ENCODE measurements at places on chromosomes 1 and 21.
A peak's percentile ranks its signal among the peaks of the same experiment; 100 is the strongest.

GRCh38 chr1:244450597-244451538, 841 bp downstream of the ADSS2 start:
- peak; percentile 50 for DNase-seq

- no peak for DNase-seq
Measured at GRCh38 chr1:44643721-44644334, 30.5 kb downstream of the TMEM53 start.

GRCh38 chr1:226736908-226737818, 1.9 kb downstream of the ITPKB start:
- DNase-seq: no peak

GRCh38 chr1:204868340-204868700, 2.3 kb upstream of the NFASC start:
- no peak for DNase-seq

GRCh38 chr1:245322673-245323072, 167.9 kb downstream of the KIF26B start:
- DNase-seq: no peak

GRCh38 chr1:178086294-178086693, 7.6 kb upstream of the RASAL2 start:
- DNase-seq: no peak

DNA sequence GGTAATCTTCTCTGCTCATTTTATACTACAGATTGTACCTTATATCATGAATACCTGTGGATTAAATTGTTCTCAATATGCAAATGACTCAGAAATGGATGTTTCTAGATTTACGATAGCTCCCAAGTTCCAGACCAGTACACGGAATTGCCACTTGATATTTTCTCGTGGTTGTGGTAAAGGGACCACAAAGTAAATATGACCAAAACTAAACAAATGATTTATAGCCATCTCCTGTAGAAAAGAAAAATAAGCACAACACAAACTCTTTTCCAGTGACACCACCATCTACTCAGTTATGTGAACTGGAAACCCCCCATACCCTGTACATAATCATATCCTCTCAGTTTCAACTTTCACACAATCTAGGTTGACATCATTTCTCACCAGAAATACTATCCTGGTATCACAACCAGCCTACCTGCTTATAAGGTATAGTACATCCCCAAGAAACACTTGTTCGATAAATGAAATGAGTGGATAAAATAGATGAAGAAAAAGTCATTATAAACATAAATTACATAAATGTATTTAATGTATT, 172.3 kb downstream of the ADGRL4 start:
- DNase-seq: no peak

DNA sequence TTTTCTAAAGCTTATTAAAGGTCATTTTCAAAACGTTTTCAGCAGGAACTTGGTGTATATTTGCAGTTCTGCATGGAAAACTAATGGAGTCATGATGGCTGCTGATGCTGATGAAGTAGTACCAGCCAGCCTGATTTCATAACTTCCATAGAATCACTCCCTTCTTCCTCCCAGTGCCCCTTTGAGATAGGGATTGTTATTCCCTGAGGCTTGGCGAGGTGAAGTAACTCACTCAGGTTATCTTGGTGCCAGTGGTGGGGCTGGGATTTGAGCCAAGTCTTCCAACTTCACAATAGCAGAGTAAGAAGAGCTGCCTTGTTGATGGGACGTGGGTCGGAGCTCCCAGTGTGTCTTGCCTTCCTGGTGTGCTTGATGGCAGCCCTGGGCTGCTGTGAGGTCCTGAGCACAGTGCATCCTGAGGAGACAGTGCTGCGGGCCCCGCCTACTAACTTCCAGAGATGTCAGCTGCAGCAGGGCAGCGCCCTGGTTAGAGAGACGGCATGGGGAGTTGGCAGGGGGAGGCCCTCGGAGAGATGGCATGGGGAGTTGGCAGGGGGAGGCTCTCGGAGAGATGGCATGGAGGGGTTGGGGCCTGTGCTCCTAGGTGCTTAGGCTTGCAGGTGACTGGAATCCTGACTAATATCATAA, 92.6 kb downstream of the PCBP3 start:
- DNase-seq: no peak

GRCh38 chr1:213276236-213276635, 225.2 kb downstream of the RPS6KC1 start:
- DNase-seq: no peak

DNA sequence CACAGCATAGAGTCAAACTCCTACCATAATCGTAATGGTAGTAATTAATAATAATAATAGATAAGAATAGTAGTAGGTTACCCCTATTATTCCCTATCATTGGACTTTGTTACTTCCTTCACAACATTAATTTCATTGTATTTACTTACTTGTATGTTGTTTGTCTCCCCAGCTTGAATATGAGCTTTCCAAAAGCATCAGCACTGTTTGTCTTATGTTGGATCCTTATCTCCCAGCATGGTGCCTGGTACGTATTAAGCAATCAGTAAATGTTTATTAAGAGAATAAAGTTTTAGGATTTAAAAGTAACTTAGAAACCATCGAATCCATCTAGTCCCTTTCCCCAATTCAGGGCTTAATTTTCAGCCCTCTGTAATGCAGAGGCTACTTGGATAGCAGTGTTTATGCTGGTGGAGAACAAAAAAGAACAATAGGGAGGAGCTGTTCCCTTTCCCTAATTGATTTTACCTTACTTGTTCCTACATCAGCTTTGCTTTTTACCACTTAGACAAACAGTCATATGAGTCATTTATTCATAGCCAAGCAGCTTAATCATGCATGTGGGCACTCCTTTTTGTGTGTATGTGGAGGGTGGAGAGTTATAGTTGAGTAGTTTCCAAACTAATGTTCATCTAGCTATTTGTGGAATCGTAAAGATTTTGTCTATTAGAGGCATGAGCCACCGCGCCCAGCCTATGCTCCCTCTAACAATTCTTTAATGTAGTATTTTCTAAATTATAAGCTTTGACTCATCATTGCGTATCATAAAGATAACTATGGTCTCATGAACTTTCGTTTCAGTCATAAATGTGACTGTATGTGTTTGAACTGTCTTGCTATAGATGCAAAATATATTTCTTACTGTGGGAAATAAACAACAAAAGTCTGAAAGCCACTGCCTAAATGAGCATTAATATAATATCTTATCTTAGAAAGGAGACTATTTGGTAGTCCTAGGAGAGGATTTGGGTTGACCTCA, 20.9 kb upstream of the DR1 start:
- peak; percentile 45 for DNase-seq

- no peak for DNase-seq
Measured at GRCh38 chr1:28127617-28128257, 39.3 kb upstream of the EYA3 start.

DNA sequence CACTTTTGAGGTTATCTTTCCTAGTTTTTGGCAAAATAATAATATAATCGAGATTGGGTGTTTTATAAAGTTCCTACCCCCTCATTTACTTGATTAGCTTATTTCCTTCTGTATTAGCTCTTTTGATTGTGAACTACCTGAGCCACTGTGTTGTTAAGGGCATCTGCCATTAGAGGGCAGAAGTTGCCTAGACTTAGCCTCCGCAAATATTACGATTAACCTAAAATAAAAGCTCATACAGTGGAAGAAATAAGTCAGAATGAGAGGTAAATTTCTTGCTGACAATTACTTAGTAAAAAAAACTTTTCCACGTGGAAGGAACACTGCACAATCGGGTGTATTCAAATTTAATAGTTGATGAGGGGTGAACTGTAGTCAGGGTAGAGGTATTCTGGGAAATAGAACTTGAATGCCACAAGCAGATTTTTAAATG, 2.3 kb downstream of the H3-3A start:
- DNase-seq: no peak

DNA sequence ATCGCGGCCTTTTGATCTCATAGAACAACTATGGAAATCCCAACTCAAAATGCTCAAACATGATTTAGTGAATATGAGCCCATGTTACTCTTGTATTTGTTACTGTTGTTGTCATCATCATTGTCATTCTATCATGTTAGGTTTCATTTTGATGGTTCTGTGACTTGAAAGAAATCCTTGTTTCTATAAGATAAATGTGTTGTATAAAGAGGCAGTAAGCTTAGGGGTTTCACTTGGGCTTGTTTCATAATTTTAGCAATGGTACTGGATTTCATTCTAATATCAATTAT, 15.3 kb upstream of the GBP5 start:
- DNase-seq: no peak

DNA sequence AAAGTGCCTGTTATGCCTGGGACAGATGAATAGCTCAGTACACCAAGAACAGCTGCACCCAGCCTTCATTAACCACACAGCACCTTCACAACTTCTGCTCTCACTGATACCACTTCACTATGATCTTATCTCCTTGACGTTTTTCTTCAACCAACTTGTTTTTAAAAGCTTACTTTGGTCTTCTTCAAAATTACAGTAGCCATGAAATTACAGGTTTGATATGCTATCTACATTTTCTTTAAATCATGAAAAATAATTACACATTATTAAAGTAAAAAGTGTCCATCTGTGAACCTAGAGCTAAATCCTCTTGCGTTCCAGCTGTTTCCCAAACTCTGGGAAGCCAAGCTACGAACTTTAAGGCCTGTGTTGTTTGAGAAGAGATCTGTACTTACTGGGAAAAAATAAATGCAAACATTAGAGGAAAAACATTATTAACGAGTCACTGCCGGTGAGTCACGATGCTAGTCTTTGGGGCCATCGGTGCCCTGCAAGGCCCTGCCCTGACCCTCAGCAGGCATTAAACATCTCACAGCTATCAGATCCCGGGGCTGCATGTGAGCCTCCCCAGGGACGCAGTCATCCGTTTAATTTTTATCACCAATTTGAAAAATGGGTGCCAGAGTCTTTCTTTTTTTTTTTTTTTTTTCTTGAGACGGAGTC, 56.3 kb upstream of the GPR153 start:
- no peak for DNase-seq

DNA sequence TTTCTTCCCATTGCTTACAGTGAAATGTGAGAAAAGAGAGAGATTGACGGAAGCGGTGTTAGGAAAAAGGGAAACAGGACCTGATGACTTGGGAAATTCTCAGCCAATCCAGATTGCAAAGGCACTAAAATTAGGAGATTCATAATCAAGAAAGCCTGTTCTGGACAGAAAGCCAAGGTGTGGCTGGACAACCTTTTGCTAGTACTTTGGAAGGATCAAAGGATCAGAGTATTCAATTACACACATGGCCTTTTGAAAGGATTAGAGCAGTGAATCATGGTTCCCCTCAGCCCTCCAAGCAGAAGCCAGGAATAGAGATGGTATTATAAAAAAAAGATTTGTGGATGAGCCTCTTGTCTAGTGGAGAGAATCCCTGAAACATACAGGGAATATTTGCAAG, 669.8 kb upstream of the ADAMTS5 start:
- no peak for DNase-seq

DNA sequence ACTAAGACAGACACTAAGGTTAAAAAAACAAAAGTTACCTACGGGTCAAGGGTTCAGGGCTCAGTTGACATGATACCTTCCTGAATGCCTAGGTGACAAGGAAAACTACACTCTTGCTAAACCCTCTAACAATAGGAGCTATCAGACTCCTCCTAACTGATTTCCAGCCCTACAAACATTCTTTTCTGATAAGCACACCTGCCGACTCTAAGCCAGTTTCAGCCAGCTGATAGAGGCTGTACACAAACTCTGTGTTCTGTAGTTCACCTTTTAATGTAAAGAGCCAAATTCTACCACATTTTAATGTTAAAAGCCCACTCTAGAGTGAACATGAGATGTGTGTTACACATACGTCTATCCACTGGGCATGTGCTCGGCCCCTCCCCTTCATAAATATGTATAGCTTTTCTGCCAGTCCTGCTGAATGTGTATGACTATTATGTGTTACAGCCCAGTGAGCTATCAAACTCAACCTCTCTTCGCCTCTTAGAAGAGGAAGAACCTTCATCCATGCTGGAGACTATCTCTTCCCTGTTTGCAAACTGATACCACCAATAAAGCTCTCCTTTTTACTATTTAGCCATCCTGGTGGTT, 40.0 kb upstream of the FAM163A start:
- no peak for DNase-seq

- DNase-seq: peak; percentile 73
Measured at GRCh38 chr21:16084776-16085364, 355.1 kb downstream of the USP25 start.

GRCh38 chr1:236602171-236602570, 2.1 kb downstream of the HEATR1 start:
- no peak for DNase-seq

DNA sequence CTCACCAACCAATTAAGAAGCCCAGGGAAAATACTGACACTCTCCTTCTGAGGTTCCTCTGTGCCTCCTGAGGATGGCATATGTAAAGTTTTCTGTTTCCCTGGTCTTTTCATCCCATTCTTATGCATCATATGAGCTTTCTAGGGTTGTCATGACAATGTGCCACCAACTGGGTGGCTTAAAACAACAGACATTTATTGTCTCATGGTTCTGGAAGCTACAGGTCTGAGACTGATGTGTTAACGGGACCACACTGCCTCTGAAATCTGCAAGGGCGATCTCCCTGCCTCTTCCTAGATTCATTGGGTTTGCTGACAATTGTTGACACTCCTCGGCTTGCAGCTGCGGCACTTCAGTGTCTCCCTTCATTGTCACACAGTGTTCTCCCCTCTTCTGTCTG, 308.4 kb downstream of the RGS7 start:
- no peak for DNase-seq

DNA sequence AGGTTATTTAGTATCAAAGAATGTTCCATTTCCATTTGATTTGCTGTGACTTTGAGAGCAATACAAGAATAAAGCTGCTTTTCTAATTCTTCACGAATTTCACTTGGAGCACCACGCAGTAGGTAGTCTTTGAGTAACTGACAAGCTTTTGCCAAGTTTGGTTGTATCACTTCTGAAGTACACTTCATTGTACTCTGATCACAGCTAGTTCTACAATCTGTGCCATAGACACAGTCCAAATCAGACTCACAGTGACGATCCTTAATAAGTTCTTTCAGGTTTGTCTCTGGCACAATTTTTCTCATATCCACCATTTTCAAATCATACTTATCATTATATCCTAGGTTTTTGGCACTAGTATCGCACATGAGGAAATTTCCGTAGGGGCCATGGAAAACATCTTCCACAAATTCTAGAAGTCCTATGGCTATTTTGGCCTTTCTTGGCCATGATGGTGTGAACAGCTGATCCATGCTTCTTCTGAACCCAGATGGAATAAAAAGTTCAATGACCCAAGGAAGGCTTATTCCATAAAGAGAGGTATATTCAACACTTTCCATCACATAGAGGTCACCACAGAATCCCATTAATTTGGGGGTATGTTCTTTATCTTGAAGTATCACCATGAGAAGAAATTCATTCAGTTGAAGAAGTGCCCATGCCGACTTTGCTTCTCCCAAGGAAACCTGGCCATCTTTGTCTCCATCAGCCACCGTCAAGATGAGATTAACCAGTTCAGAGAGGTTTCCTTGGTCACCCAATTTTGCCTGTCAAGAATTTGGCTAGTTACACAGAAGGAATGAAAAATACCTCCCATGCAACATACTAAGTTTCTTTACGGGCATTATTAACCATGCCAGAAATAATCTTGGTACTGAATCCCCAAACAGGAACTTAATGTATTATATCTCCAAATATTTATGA, 11.9 kb downstream of the RPL5 start:
- DNase-seq: no peak

GRCh38 chr1:177035586-177035985, 128.9 kb downstream of the ASTN1 start:
- DNase-seq: no peak

- DNase-seq: no peak
Measured at GRCh38 chr1:54543729-54544496, 4.1 kb upstream of the ACOT11 start.
